Forelimb muscle (tissue), 1 donor: ENCODE measurements at places on chromosomes 11 and 22.

- no peak for DNase-seq
Observed at GRCh38 chr11:128328955-128329551, 258.3 kb downstream of the ETS1 start.

DNA sequence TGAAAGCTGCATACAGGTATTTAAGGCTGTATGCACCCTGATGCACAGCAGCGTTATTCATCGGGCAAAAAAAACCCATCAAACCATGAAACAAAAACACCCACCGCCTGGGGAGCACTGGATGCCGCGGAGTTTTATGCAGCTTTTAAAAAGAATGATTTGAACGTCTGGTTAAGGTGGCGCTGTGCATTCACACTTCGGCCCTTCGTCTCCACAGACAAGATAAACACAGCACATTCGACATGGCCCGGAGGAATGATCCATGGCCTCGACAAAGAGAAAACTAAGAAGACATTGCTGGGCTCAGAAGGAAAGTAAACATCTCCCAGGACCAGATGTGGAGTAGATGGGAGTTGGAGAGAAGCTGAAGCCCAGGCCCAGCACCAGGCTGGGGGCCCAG, 40.8 kb upstream of the GAL start:
- no peak for DNase-seq

GRCh38 chr11:93529707-93530467, 13.3 kb downstream of the SMCO4 start:
- DNase-seq: no peak

- DNase-seq: no peak
Observed at GRCh38 chr11:94481342-94481741, 12.3 kb downstream of the MRE11 start.

DNA sequence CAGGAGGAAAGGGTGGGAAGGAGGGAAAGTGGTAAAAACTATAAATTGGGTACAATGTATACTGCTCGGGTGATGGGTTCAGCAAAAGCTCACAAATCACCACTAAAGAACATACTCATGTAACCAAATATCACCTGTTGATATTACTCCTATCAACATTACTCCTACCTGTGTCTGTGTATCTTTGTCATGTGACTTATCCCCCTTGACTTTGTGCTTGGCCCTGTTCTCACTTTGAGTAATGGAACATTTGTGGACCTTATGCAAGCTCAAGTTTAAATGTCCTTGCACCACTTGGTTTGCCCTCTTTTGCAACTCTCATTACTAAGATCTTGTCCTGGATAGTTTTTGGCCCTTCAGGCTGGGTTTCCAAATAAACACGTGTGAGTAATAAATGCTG, 39.0 kb downstream of the ZNF280B start:
- DNase-seq: no peak

DNA sequence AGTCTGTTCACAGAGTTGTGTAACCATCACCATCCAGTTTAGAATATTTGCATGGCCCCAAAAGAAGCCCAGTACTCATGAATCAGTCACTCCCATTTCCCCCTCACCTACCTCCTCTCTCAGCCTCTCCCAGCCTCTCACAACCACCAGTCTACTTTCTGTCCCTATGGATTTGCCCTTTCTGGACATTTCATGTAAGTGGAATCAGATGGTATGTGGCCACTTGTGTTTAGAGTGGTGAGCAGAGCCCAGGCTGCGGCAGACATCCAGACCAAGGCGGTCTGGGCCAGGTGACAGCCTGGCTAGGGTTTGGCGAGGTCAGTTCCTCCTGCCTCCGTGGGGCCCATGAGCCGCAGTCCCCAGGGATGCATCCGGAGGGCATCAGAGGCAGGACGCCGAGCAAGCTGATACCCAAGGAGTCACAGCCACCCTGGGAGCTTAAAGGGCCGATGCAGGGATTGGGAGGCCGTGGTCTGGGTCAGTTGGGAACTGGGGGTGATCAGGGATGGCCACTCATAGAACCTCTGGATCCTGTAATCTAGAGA, 53.3 kb upstream of the CLDN5 start:
- DNase-seq: no peak

- DNase-seq: no peak
Observed at GRCh38 chr11:69559181-69559580, 77.7 kb downstream of the LINC01488 start.

GRCh38 chr11:82536706-82537105, 197.0 kb downstream of the FAM181B start:
- no peak for DNase-seq

GRCh38 chr11:134565343-134565891, 153.4 kb upstream of the B3GAT1 start:
- no peak for DNase-seq

DNA sequence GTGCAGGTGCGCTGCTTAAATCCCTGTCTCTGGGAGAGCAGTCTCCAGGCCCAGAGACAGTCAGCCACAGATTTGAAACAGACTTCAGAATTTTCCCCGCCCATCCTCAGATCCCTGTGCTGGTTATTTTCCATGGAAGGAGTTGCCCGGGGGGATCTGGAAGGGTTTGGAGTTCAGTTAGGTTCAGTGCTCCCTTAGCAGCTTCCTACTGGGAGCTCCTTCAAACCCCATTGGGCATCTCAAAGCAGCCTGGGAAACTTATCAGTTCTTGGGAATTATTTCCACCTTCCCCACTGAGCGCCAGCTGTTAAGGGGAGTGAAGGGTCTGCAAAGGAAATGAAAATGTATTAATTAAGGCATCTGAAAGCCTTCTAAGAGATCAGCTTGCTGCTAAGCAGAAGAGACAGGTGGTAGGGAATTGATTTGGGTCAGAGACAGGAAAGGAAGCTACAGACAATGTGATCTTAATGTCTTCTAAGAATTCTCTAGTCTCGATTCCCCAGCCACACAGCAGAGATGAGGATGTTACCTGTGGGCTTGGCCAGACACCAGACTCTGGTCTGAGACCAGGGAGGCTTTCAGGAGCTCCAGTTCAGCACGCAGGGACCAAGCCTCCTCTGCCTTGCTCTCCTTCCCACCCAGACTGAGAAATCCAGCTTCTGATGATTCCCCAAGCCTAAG, 106.2 kb upstream of the TBCEL start:
- DNase-seq: no peak

- no peak for DNase-seq
Observed at GRCh38 chr22:48153726-48154125, 1391.3 kb downstream of the TBC1D22A start.

GRCh38 chr11:102559839-102560238, 29.3 kb upstream of the MMP7 start:
- no peak for DNase-seq

DNA sequence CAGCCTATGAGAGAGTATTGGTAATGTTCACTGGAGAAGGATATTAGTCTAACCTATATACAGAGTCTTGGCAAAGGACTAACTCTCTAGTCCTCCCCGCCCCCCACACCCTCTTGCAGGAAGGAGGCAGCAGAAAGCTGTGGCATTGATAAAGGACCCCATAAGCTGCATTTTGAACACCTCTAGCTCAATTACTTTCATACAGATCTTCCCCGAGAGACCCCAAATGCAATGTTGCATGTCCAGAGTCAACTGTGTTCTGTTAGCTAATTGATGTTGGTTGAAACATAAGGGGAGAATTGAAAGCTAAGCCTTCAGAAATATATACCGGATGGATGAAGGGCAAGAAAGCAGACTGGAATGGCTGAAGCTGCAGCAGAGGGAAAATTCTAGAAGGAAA, 2.8 kb downstream of the MAP6 start:
- DNase-seq: no peak

DNA sequence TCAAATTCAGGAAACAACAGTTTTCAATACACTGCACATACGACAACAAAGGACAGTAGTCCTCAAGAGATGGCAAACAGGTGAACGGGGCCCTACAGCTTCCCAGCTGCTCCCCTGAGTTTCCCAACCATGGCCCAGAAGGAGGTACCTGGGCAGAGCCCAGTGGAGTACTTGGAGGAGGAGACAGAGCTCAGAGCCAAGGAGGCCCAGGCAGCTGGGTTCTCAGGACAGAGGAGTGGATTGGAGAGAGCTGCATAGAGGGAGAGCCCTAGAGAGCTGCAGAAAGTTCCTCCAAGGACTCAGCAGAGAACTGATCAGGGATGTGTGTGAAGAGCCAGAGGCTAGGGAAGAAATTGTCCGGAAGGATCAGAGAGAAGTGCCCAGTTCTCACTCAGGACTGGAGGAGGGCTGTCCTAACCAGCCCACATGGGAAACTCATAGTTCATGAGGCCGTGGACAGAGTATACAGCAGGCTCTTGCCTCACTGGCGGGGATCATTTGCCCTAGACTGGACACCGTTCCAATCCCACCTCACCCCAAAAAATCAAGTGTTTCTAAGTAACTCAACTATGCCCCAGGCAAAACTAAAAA, 7.6 kb upstream of the ASCL2 start:
- no peak for DNase-seq

DNA sequence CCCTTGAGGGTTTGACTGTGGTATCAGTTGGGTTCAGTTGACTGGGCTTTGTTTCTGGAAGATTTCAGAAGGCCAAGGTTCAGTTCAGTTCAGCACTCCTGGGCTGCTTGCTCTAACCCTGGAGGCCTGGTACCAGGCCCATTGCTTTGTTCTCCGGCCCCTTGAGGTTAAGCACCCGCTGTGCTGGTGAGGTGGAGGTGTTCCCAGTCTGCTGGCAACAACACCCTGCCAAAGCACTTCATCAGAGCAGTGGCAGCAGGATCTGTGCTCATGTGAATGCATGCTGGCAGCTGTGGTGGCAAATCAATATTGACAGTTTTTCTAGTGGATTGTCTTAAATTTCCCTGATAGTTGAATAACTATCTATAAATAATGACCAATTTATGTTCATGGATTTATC, 3.8 kb upstream of the SCGB1D1 start:
- no peak for DNase-seq

- DNase-seq: no peak
Observed at GRCh38 chr22:26983311-26983710, 325.9 kb downstream of the MIAT start.

DNA sequence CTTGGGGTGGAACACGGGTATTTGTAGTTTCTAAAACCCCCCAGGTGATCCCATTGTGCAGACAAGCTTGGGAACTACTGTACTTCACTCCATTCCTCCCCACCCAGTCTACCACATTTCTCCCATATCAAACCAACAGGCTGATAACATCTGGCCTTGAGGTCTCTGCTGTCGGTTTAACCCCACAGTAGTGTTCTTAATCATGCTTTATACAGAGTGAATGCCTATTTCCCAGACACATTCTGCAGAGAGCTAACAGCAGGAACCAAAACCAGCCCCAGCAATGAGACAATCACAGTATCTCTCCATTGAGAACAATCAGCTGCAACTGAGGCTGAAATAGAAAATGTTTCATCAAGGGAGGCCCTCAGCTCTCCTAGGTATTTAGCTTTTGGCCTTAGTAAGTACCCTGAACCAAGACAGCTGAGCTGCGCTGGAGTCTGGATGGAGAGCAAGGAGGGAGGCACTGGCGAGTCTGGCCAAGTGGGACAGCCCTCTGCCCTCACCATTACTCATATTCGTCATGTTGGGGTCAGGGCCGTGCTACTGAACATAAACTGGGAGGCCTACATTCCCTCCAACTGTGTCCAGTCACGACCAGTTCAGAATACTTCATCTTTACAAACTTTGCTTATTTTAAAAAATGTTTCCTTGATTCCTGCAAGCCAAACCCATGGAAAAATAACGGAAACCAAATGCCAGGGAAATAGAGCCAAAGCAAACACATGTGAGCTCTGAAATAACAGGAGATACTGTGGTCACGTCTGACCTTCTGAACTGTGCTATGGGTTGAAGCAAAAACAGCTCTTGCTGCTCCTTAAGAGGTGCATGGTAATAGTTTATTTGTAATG, 81.0 kb downstream of the CCDC34 start:
- no peak for DNase-seq

DNA sequence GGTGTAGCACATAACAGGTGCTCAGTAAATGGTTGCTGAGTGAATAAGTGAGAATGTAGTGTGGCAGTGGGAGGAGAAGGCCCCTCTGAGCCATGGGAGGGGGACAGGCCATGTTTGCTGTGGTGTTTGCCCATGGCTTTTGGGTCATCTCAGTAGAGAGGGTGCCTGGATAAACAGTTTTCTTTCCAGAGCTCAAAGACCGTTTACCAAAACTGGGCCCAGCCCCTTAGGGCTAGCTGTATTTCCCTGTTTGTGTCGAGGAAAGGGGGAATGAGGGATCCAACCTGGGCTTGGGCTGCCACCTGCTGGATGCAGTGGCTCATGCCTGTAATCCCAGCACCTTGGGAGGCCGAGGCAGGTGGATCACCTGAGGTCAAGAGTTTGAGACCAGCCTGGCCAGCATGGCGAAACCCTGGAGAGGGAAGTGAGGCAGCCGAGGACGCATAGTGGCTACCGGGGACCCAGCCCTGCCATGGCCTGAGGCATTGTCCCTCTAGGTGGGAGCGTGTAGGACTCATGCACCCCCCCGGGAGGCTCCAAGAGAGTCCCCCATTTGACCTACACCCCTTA, 8.7 kb upstream of the LTO1 start:
- DNase-seq: no peak

- no peak for DNase-seq
Observed at GRCh38 chr11:3905080-3905953, 49.9 kb downstream of the STIM1 start.

DNA sequence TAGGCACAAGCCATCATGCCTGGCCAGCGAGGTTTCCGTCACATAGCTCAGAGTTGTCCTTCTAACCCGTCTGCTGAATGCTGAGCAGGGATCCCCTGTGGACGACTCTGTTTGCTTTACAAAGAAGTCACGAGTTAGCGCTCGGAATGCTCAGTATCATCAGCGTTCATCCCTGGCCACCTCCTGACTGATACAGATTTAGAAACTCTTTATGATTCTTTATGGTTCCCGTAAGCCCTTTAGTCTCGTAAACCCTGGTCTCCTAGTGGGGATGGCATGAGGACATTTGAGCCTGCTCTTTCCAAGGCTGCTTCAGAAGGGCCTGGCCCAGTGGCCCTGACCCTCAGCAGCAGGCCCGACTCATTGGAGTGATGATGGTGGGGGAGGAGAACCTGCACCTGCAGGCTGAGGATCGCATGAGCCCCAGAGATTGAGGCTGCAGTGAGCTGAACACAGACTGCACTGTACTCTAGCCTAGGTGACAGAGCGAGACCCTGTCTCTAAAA, 9.6 kb downstream of the PEX26 start:
- no peak for DNase-seq
